Stimulated activated CD4-positive, alpha-beta T cell treated with anti-CD3 and anti-CD28 coated beads, TNF-alpha, amount 100 ng/mL, for 48 hours (primary cell): ENCODE measurements at places on chromosomes 4 and X.
A peak's percentile ranks its signal among the peaks of the same experiment; 100 is the strongest.

DNA sequence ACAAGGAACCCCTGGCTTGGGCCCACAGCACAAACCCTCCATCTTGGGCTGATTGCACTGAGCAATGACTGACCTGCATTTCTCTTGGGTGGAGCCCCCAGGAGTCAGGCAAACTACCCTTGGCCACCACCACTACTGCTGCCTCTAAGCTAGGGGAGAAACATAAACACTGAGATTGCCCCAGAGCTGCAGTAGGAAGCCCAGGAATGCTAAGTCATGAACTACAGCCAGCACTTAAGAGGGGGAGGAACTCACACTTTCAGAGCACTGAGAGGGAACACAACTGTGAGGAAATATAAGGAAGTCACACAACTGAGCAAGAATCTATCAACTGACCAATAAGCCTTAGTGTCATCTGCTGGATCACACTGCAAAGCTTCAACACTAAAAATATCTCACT is 111.6 kb upstream of the PPP3CA start:
- DNase-seq = no peak

DNA sequence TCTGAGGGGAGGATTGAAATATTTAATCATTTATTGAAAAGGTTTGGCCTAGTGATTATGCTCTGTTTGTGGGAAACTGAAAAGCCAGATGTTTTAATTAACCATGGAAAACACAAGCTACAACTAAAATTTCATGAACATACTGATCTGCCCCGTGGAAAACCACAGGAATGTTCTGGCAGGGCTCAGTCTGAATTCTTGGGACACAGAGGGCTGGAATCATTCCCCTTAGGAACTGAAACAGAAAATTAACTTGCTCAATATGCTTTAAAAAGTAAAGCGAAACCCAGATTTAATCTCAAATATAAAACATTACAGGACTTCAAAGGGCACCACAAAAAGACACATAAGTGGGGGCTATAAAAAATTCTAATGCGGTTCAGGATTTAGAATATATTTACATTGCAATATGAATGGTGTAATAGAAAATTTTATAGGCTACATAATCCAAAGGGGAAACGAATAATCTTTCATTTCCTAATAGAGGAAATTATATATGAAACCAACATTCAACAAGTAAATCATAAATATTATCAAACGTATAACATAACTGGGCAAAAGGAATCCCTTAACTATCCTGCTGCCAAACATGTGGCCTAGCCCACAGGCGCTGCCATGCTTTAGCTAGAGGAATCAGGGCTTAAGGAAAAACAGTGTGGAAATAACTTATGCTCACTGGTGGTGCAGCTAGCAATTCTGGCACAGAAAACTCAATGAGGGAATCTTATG is 70.9 kb downstream of the APBB2 start:
- no peak for DNase-seq

DNA sequence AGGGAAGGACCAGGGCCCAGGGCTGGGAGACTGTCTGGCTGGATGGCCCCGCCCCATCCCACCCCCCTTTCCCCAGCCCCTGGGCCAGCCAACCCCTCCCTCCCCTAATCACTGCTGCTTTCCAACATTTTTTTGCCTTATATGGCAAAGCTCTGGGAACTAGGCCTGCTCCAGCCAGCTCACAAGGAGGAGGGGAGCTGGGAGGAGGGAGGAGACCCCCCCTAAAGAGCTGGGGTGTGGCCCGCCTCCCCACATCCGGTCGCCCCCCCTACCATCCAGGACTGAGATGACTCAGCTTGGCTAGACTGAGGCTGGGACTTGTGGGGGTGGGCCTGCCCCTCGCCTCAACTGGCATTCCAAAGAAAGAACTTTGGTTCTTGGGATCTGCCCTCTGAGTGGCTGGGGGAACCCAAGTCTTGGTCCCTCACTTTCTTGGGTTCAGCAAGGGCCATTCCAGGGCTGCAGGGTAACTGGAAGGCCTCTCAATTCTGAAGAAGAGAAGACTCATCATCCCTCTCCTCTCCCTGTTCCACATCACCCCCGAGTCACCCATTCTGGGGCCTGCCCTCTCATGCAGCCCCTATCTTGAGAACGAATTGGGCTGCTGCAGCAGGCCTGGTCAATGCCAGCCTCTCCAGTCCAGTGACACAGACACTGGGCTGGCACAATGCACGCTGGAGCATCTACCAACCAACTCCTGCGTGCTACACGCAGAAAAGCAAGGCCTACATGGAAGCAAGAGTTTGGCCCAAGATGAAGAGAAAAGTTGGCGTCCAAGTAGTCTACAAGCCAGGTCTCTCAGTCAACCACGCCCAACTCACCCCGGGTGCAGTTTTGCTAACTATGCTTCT is 4.8 kb downstream of the FLNA start:
- DNase-seq = peak; percentile 53

GRCh38 chrX:73913580-73913979 is 350.6 kb downstream of the CHIC1 start:
- DNase-seq = no peak

- no peak for DNase-seq
Observed at GRCh38 chrX:58051346-58051745, 141.1 kb upstream of the ZXDA start.

DNA sequence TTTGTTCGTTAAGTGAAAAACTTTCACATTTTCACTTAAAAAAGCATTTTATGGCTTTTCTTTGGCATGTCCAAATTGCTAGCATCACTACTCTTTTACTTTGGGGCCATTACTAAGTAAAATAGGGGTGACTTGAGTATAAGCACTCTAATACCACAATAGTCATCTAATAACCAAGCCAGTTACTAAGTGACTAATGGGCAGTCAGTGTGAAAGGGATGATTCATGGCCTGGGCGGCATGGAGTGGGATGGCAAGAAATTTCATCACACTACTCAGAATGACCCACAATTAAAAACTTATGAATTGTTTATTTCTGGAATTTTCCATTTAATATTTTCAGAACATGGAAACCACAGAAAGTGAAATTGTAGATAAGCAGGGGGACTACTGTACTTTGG is 60.9 kb downstream of the BMP15 start:
- no peak for DNase-seq

GRCh38 chr4:26884486-26884988 is 23.9 kb downstream of the STIM2 start:
- no peak for DNase-seq

- DNase-seq = no peak
Observed at GRCh38 chr4:56643596-56643995, 37.5 kb downstream of the HOPX start.

- no peak for DNase-seq
Observed at GRCh38 chr4:16890651-16891050, 7.8 kb downstream of the LDB2 start.

DNA sequence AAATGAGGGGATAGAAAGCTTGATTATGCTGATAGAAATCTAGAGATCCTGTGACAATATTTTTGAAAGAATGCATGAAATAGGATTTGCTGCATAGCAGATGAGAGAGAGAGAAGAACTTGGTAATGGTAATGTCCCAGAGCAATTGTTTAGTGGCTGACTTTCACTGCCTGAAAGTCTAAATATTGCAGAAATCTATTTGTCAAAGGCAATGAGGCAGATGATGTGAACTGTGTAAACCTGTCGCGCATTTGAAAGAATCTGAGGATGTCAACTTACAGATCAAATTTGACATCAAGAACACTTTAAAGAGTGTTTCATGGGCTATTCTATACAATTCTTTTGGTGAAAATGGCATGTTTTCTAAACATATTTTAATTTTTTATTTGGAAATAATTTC is 133.6 kb downstream of the GPM6A start:
- no peak for DNase-seq

DNA sequence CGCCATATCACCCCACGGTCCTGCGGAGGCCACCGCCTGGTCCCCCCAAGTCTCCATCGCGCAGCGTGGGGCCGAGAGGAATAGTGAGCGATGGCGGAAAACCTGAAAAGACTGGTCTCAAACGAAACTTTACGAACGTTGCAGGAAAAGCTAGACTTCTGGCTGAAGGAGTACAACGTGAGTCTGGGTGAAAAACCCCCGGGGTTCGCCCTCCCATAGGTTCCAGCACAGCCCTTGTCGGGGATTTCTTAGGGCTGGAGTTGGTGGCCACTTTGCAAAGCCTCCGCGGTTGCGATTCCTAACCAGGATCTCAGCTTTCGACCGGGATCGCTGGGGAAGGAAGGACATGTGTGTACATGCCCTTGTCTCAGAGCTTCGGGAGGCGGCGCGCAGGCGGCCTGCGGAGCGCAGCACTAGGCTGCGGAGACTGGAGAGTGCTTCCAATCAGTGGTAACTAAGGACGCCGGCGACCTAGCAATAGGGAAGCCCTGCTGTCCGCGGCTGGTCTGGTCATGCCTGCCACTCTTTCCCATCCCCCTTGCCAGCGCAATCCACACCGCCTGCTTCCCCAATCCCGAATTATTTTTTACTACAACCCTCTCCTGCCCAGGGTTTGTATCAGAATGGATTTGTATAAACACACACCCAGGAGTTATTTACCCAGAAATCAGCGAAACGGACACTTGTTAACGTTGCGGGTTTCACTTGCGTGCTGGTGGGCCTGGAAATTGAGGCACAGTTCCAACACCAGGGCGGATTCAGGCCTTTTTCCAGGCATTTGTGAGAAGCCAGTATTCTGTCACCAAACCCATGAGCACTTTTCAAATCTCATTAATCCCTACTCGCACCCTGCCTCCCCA is 741 bp downstream of the SPATA18 start:
- no peak for DNase-seq

DNA sequence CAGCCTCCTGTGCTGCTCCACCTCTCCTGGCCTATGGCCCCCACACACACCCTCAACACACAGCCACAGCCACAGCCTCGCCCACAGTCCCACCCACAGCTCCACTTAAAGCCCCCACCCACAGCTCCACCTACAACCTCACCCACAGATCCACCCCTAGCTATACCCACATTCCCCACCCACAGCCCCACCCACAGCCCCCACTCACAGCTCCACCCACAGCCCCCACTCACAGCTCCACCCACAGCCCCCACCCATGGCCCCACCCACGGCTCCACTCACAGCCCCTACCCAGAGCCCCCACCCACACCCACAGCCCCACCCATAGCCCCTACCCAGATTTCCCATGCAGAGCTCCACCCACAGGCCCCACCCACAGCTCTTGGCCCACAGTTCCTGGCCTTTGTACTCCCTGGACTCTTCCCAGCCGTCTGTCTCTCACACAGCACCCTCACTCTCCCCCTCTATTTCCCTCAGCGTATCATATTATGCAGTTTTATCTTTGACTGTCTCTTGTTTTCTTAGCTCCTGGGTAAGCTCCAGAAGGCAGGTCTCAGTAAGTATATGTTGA is 322.5 kb downstream of the EVC2 start:
- DNase-seq = no peak

- DNase-seq = no peak
Observed at GRCh38 chr4:152156442-152156841, 379.4 kb downstream of the FBXW7 start.

GRCh38 chr4:113070755-113071154 is 21.3 kb downstream of the ANK2 start:
- no peak for DNase-seq
